ENCODE measurements at places on chromosomes 3 and 15.
A peak's percentile ranks its signal among the peaks of the same experiment; 100 is the strongest.

- DNase-seq: no peak
These were observed 196.7 kb upstream of the TPRG1 start for GRCh38 chr3:188974856-188975599.

DNA sequence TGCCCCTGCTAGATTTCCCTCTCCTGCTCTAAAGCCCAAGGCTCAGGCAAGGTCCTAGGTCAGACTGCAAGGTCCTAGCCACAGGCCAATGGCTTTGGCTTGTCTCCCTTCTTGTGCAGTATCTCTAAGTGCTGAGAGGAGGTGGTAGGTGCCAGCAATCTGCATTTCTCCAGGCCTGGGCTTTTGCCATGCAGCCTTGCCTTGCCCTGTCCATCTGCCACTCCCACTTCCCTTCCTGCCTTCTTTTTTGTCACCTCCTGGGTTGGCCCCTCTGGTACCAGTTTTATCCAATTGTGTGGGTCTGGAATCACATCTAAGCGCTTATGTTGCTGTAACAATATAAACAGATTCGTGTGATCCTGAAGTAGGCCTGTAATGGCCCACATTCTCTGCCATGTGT is 109.9 kb downstream of the MYRIP start:
- DNase-seq: no peak

DNA sequence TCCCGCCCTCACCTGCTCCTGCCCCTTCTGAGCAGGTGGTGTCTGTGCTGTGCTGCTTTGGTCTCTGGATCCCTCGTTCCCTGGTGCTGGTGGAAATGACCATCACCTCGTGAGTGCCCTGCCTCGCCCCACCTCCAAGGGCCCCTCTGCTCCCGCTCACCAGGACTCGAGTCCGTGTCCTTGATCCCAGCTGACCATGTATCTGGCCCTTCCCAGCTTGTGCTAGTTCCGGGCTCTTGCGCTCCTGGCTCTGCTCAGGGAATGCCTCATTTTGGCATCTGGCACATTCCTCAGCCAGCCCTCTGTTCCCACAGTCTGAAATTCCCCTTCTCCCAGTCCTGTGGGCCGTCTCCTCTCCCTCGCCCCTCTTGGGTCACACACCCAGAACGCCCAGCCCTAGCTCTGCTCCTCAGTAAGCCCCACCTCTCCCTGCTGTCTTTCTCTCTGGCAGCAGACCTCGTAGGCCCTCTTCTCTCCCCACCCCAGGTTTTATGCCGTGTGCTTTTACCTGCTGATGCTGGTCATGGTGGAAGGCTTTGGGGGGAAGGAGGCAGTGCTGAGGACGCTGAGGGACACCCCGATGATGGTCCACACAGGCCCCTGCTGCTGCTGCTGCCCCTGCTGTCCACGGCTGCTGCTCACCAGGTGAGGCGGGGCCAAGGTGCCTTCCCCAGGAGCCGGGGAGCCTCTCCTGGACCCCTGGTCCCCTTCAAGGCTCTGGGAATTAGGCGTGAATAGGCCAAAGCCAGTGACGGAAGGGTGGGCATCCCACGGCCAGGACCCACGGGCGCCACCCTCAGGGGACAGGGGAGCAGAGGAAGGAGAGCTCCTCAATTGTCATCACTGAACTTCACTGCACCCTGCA is 11.5 kb downstream of the SLC51A start:
- DNase-seq: no peak

GRCh38 chr15:78065284-78065872 is 12.1 kb downstream of the TBC1D2B start:
- DNase-seq: peak; percentile 95

DNA sequence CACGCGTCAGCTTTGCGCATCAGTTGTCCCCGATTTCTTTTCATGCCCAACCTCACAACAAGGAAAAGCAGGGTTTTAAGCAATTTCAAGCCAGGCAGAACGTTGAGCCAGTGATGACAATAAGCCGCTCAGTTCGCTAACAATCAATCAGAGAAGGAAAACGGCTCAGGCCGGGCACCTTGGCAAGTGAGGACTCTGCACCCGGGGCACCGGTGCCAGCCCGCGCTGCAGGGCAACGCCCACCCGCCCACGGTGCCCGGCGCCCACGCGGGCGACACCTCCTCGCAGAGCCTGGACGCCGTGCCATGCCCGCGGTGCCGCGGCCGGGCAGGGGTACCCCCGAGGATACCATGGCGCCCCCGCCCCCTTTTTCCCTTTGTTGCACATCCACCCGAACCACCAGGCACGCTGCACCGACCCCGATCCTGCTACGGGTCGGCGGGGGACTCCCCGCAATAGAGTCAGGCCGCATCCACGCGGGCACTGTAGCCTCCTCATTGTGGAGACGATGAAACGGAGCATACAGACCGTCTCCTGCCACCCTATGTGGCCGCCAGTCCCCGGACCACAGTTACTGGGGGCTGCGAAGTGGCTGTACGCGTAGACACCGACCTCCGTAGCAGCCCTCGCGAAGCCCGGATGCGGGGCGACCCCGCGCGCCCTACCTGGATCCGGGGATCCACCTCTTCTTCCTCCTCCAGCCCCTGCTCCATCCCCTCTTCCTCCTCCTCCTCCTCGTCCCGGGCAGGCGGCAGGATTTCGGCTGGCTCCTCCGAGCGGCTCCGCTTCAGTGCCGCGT is 581 bp downstream of the SH3BP5 start:
- peak; percentile 74 for DNase-seq
